ENCODE measurements at places on chromosomes 7 and 10.

GRCh38 chr7:65744406-65744805 is 128.5 kb upstream of the VKORC1L1 start:
- no peak for DNase-seq

GRCh38 chr7:122425731-122426130 is 121.2 kb upstream of the FEZF1 start:
- DNase-seq: no peak

DNA sequence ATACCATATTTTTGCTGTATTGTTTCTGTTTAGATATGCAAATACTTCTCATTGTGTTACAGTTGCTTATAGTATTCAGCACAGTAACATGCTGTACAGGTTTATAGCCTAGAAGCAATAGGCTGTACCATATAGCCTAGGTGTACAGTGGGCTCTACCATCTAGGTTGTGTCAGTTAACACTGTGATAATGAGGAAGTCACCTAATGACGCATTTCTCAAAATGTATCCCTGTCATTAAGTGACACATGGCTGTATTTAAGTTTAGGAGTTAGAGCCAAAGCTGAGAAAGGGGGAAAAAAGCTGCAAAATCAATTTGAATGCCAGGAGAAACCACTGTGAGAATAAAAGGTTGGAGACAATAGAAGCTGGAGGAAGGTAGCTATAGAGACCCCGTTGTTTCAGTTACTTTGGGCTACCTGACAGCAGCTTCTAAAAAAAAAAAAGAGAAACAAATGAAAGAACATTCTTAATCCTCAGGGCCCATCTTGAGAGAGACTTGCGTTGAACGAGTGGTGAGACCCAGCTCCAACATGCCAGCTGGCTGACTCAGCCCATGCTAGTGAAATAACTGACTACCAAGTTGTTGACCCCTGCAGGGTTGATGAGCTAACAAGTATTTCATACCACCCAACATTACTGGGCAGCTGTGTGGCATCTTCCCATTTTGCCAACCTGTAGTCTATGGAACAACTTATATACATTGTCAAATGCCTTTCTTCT is 8.7 kb downstream of the STARD3NL start:
- DNase-seq: no peak

GRCh38 chr10:16816830-16817124 is 447 bp downstream of the RSU1 start:
- DNase-seq: no peak

DNA sequence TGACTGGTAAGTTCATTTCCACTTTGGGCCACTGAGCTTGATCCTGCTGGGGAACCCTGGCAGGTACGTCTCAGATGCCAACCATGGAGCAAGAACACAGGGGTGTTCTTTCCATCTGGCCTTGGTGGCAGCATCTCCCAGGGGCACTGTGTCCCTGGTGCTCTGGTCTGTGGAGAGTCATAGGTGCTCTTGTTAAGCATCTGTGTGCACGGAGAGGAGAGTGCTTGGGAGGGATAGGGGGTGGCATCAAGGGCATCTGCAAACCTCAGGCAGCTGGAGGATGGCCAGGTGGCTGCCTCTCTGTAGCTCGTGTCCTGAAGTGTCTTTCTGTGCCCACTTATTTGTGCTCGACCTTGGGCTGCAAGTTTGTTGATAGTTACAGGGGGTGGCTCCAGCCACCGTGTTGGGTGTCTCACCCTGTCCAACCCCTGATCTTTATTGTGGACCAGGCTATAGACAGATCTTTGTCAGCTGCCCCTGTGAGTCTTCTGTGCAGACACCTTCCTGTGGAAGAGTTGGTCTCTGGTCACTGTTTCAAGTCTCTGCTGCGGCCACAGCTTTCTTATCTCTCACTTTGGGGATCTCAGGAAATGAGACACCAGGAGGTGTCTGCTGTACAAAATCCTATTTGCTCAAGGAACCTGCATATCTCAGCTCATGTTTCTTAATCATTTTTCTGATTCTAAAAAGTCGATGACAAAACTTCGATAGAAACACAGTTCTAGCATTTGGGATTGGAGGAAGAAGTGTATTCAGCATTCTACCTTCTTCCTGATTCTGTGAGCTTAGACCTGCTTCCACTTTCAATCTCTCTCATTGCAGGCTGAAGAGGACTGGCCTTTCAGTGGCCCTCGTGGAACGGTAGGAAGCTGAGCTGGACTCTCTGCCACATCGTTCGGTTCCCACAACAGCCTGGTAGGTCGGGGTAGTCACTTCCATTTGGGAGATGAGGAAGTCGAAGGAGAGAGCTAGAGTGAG is 17.2 kb upstream of the GIMAP8 start:
- no peak for DNase-seq

GRCh38 chr7:102837802-102838201 is 75.0 kb upstream of the LRRC17 start:
- no peak for DNase-seq

GRCh38 chr7:29398011-29398410 is 165.6 kb upstream of the PRR15 start:
- DNase-seq: no peak

DNA sequence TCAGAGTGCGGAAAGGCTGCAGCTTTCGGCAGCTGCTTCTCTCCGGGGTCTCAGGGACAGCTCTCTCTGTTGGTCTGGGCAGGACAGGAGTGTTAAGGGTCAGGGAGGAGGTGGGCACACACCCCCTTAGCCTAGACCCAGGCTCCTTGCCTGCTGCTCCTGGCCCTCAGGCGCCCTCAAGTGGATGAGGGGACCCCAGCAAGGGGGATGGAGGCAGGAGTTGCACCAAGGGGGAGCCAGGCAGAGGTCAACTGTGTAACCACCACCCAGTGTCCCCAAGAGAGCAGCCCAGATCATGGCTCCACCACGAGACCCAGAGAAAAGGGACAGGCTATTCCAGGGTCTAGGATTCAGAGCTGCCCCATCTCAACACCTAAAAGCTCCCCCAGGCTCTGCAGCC is 26.9 kb downstream of the SPOCK2 start:
- no peak for DNase-seq

DNA sequence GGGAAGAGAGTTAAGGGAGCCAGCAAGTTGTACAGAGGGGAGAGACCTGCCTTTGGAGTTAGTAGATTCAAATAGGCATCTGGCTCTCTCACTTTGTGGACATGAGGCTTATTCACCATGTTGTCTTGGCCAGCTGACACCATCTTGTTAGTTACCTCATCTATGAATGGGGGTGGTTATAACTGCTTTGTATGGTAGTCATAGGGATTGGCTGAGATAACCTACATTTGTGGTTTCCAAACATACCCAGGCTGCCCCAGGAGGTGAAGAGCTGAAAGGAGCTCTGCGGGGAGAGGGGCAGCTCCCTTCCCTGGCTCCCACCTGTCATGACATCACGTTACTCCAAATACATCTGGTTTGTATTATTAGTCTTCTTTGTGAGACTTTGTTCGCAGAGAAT is 393.3 kb upstream of the AUTS2 start:
- no peak for DNase-seq

GRCh38 chr10:66910671-66911070 is 15.2 kb upstream of the LRRTM3 start:
- DNase-seq: no peak

- no peak for DNase-seq
Measured at GRCh38 chr10:132612571-132613504, 75.3 kb downstream of the INPP5A start.

DNA sequence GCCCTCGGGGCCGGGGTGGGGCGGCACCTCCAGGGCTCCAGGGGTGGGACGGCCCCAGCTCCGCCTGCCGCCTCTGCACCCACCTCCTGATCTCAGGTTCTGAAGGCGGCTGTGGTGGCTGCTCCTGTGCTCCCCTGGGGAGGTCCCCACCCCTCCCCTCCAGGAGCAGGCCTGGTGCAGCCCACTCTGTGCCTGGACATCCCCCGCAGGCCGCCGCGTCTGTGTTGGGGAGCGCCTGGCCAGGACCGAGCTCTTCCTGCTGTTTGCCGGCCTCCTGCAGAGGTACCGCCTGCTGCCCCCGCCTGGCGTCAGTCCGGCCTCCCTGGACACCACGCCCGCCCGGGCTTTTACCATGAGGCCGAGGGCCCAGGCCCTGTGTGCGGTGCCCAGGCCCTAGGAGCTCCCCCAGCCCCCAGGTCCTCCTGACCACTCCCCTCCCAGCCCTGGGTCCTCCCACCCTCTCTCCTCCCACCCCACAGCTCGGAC is 5.5 kb downstream of the CYP2W1 start:
- no peak for DNase-seq

- DNase-seq: no peak
Measured at GRCh38 chr10:30858499-30858898, 173.2 kb downstream of the ZNF438 start.

- DNase-seq: no peak
Measured at GRCh38 chr7:112134039-112134438, 72.2 kb downstream of the DOCK4 start.

DNA sequence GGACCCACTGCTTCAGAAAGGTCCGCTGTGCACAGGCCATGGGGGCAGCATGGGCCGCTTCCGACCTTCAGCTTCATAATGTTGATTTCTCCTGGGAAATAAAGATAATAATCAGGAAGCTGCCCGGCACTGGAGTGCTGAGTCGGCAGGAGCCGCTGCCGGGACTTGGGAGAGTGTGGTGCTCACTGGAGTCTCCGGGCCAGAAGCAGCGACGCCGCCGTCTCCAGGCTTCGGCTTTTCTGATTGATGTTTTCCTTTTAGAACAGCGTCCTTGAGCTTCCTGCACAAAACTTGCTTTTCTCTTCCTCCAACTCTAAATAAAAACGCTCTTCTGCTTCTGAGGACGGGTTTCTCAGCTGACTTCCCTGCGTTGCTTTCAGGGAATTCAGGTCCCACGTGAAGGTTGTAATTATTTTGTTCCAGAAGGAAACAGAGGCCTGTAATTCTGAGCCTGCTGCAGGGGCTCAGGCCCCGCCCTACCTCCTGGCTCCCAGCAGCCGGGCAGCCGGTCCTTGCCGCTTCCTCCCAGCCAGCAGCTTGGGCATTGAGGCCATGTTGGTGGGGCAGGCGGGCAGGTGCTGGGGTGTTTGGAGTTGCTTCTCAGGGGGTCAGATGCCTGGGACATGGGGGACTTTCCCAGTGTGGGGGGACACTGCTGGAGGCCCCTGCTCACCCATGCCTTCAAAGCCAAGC is 14.7 kb downstream of the PWWP2B start:
- DNase-seq: no peak

- DNase-seq: no peak
Measured at GRCh38 chr7:91767820-91768219, 112.7 kb downstream of the MTERF1 start.

DNA sequence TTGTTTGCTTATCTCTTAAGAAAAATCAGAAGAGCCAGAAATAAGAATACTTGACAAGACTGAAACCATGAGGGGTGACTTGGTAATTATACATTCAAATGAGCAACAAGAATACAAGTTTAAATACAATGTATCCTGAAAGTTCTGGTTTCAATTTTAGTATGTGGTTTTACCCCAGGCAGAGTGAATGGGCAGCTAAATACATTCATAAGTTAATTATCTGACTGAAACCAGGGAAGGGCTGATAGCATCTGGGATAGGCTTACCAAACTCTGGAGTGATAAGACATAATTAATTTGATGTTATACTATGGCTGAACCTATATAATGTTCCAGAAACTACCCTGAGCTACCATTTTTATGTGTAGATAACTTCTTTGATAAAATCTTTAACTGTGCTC is 252.2 kb upstream of the PLXNA4 start:
- no peak for DNase-seq

GRCh38 chr7:82841828-82842227 is 320.9 kb downstream of the PCLO start:
- no peak for DNase-seq

DNA sequence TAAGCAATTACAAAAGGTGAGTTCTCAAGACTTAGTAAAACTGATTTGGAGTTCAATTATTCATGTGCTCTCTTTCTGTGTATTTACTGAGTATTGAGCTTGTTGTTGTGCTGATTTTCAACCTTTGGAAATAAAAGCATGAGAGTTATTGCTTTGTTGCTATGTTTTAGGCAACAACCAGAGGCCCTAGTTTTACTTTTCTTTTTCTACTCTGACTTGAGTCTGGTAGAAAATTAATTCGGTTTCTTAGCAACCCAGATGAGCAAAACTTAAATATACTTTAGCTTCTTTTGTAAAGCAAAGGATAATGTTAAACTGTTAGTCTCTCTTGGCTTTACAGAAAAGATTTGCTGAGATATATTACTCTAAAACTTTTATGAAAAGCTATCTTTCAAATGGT is 66.4 kb upstream of the SCIN start:
- no peak for DNase-seq

DNA sequence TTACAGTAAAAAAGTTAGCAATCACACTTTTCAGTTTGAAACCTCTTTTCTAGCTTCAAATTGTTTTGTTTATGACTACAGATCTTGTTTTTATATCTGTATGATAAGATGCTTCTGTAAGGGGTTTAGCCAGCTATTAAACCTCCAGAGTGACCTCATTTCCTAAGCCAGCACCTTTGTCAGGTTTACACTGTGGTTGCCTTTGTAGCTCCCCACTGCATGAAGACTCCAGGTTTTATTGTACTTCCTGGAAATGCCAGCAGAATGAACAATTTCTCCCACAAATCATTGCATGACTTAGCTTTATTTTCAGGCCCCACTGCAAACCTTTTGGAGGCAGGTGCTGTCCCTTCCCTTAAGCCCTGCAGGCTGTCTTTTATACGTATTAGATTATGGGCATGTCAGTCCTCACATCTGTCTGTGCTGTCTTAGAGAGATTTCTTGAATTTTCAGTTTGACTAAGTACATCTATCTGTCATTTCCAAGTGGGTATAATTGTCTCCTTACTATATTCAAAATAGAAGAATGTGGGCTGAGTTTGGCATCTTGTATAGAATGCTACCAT is 8.2 kb upstream of the AGR3 start:
- no peak for DNase-seq

- DNase-seq: no peak
Measured at GRCh38 chr10:50544857-50545429, 78.8 kb downstream of the SGMS1 start.
